ENCODE measurements at places on chromosomes 7 and 10.
A peak's percentile ranks its signal among the peaks of the same experiment; 100 is the strongest.

- peak; percentile 5 for DNase-seq
These were observed 141.7 kb downstream of the AUTS2 start for GRCh38 chr7:69739931-69740431.

- no peak for DNase-seq
These were observed 63.1 kb upstream of the LRRTM3 start for GRCh38 chr10:66862687-66863258.

GRCh38 chr10:78614267-78614666 lies 454.5 kb upstream of the ZMIZ1 start:
- DNase-seq = no peak

- no peak for DNase-seq
These were observed 627.6 kb upstream of the PHF14 start for GRCh38 chr7:10346032-10346431.

- no peak for DNase-seq
These were observed 31.4 kb downstream of the ADRB1 start for GRCh38 chr10:114075093-114075492.

Measured in suppressor macrophage (primary cell).